ENCODE measurements at places on chromosomes 4 and X.

DNA sequence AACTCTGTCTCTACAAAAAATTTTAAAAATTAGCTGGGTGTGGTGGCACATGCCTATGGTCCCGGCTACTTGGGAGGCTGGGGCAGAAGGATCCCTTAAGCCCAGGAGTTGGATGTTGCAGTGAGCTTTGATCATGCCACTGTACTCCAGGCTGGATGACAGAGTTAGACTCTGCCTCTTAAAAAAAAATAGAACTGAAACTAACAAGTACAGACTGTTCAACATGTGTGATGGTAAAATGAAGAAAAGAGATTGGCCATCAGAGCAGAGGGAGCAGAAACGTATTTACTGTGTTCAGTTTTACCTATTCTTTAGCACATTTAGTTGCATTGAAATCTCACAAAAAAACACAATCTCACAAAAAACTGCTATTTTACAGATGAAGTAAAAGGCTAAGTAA is 77.9 kb upstream of the NAP1L5 start:
- peak; percentile 29 for DNase-seq

DNA sequence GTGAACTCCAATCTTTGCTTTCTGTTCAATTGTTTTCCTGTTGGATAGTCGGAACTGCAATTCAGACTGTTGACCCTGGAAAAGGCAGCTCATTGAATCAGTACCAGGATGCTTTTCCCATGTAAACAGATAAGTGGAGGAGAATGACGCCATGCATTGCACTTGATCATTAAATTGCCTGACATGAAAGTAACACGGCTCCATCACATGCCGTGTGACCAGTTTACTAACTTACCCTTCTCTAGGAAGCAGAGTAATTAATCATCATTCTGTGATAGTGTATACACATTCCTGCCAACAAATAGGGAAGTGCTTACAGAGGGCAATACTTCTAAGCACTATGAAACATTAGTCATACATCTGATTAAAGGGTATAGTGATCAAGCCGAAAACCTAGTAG is 101.4 kb downstream of the PPARGC1A start:
- DNase-seq: peak; percentile 45

- DNase-seq: no peak
Observed at GRCh38 chr4:81096566-81096965, 66.1 kb downstream of the BMP3 start.

GRCh38 chr4:31124008-31124585 is 403.9 kb downstream of the PCDH7 start:
- no peak for DNase-seq

DNA sequence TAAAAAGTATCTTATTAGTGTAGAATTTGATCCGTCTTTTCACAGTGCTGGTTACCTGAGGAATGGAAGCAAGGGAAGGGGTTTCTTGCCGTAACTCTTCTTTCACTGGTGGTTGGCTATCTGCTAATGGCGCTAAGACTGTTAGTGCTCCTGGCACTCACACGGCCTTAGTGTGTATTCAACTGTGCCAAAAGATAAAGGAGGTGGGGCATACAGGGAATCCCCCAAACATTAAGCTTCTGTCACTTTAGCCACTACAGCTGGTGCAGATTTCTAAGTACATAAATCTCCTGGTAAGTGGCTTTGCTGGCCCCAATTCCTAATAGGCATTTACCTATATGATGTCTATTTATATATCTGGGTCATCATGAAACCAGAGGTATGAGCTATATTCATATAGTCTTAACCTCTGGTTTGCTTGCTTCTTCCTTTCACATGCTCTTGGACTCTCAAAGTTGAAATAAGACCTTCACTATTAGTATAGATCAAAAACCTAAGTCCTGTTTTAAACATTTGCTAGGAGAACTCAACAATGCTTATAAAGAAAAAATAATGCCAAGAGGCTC is 95.1 kb downstream of the TSPAN7 start:
- no peak for DNase-seq

- DNase-seq: no peak
Observed at GRCh38 chr4:19319607-19320006, 932.1 kb upstream of the SLIT2 start.

DNA sequence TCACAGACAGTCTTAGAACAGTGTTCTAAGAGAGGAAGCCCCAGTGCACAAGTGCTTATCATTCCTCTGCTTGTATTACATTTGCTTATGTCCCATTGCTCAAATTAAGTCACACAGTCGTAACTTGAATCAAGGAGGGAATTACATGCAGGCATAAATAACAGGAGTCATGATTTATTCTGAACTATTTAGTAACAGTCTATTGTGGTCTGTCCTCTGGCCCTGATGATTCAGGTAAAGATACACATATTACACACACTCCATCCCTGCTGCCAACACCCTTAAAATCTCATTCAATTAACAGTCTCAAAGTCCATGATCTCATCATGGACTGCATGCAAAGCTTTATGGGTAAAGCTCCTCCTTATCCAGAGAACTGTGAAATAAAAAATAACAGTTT is 60.1 kb downstream of the GRIA2 start:
- no peak for DNase-seq

- DNase-seq: peak; percentile 89
Observed at GRCh38 chrX:40644821-40645358, 2.5 kb downstream of the CXorf38 start.

DNA sequence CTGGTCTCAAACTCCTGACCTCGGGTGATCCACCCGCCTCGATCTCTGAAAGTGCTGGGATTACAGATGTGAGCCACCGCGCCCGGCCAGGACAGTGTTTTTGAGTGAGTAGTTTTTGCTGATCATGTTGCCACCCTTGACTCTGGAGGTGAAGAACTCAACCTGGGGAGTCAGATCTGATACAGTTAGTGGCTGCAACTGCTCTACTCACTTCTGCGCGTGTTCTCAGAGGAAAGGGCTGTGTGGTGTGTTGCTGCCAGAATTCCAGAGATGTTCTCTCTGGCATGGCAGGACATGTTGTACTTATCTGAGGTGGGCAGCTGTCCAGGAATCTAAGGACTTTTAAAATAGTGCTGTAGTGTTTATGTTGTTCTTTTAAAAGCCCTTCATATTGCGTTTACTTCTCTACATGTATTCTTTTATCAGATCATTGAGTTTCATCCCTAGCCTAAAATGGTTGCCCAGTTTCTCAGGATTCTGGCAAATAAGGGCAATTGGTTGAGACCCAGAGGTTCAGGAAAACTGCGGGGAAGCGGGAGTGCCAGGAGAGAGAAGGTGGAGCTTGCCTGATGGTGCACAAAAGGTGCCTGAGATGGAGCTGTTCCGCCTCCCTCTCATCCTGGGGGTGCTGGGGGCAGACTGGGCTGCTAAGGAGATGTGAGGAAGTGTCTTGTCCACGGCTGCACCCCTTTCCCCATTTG is 97.7 kb downstream of the ARHGAP10 start:
- DNase-seq: no peak

DNA sequence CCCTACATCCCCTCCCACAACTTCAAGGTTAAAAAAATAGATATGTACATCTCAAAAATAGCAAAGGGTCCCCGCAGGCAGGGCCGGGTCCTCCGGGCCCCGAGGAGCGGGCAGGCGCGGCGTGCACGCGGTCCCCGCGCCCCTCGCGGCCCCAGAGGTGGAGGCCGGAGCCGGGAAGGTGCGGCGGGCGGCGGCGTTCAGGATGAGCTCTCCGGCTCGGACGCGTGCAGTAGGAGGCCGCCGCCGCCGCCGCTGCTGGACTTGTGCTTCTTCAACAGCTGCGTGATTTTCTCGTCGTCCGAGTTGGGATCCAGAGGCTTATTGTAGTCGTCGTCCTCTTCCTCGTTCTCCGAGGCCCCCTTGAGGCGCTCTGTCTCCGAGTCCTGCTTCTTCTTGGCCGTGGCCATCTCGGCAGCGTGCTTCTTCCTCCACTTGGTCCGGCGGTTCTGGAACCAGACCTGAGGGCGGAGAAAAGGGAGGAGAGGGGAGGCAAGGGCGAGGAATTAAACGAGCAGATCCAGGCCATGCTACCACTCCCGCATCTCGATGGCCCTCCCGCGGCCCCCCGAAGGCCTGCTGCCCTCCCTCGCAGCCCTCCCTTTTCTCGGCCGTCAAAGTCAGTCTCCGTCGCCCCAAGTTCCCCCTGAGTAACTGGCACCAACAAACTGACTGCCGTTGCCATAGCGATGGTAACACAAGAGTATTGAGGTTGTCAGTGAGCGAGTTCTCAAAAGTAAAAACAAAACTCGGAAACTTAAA is 5.8 kb downstream of the NKX6-1 start:
- peak; percentile 19 for DNase-seq

- DNase-seq: no peak
Observed at GRCh38 chr4:180571516-180572055, 1671.6 kb upstream of the TENM3 start.

DNA sequence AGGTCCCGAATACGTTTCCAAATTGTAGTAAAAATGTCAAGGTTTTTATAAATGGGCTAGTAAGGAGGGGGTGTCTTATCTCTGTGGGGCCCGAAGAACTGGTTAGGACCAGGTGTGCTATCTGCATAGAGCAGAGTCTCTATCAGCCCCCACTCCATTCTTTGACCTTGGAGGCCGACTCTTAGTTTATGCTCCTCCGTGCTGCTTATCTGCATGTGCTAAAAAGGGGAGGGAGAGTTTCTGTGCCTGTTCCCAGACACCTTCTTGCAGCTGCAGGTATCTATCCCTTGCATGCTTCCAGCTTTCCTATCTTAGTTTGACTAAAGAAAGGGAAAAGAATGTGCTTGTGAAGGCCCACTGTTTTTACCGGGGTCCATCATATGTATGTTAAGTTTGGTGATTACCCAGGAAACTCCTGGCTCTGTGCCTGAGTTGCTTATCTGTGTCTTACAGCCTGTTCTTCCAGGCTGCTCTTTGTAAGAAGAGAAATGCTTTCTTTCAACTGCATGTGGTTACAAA is 28.6 kb upstream of the NAF1 start:
- DNase-seq: no peak

GRCh38 chrX:12434493-12434892 is 296.2 kb downstream of the FRMPD4 start:
- DNase-seq: no peak

GRCh38 chr4:35038079-35038805 is 1206.1 kb downstream of the ARAP2 start:
- no peak for DNase-seq

- DNase-seq: peak; percentile 91
Observed at GRCh38 chr4:73718375-73719373, 21.7 kb upstream of the CXCL8 start.

GRCh38 chr4:74395633-74396032 is 30.7 kb downstream of the EREG start:
- DNase-seq: no peak

GRCh38 chr4:112130906-112131305 is 14.3 kb upstream of the FAM241A start:
- no peak for DNase-seq

GRCh38 chr4:62170235-62170634 is 970.1 kb downstream of the ADGRL3 start:
- no peak for DNase-seq

DNA sequence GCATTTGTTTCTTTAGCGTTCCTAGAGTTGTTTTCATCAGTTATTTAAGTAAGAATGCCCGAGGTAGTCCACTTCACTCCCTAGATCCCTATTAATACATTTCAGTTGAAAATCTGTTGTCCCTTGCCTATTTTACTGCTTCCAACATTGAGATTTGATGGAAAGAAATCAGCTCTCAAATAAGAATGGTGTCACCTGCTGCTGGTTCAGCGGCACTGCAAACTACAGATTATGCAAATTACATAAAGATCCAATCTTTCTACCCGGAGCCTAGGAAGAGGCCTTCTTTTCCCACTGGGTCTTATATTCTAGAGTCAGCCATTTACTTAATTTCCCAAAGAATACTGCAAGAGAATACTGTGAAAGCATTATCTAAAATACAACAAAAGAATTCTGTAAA is 597.6 kb upstream of the MAGEB2 start:
- no peak for DNase-seq

DNA sequence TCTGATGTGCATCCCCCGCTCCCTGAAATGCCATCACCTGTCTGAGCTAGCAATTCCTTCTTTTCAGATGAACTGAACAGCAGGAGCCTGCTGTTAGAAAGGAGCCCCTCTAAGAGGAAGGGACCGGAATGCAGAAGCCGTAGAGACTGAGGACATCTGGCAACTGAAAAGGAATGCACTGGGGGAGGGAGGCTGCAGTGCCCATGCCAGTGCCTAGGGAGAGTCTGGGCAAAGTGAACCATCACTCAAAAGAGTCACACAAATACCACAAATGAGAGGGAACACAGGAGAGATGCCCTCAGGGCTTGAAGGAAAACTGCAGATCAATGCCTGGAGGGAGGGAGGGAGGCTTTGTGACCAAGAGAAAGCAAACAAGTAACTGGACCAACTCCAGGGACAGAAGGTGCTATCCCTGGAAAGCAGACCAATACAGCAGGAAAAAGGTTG is 93.9 kb upstream of the CBR4 start:
- DNase-seq: no peak

- DNase-seq: no peak
Observed at GRCh38 chr4:76896614-76897535, 1.1 kb downstream of the SOWAHB start.

GRCh38 chrX:127259742-127260141 is 440.2 kb downstream of the PRR32 start:
- no peak for DNase-seq

GRCh38 chr4:185143601-185143969 is 519 bp downstream of the SLC25A4 start:
- DNase-seq: no peak

GRCh38 chr4:147944249-147944648 is 212.4 kb downstream of the ARHGAP10 start:
- DNase-seq: peak; percentile 74

- DNase-seq: no peak
Observed at GRCh38 chr4:77104791-77105540, 29.2 kb upstream of the CCNI start.

DNA sequence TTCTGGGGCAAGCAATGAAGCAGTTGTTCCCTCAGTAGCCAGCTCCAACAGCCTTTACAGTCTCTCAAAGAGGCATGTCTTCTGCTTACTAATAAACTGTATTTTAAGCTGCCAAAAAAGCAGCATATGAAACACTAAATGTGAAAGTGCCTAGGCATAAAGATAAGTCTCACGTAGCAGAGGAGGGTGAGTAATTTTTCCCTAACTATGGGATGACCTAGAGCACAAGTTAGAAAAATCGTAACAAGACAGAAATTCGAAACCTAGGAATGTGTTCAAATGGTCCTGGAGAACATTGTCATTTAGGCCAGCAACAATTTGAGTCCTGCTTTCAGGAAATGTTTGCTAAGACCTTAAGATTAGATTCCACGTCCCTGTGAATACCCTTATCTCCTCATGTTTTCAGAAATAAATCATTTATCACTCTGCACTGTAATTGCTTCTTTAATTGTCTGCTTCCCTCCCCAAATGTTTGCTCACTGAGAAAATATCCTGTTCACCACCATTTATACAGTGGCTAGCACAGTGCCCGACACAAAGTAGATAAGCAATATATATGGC is 222.2 kb downstream of the KCNIP4 start:
- DNase-seq: no peak

GRCh38 chr4:151729731-151730559 is 30.9 kb downstream of the GATB start:
- DNase-seq: no peak

DNA sequence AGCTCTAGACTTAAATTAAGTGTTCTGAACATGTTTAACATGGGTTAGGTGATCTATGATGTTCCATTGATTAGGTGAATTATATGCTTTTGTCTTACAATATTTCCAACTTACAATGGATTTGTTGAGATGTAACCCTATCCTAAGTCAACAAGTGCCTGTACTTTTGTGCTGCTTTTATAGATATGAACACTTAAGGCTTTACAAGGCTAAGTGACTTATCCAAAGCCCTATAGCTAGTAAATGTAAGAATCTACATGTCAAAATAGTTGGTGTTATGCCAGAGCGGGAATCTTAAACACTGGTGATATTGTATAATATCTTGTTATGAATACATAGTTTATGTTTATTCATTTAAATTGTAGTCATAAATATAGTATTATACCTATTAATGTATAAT is 1629.1 kb upstream of the IGFBP7 start:
- DNase-seq: no peak

- no peak for DNase-seq
Observed at GRCh38 chr4:75484190-75484589, 30.0 kb downstream of the RCHY1 start.
